ENCODE measurements at places on chromosomes 16 and 17.

- no peak for DNase-seq
Observed at GRCh38 chr17:15350777-15351477, 9.5 kb upstream of the TEKT3 start.

GRCh38 chr17:81217491-81217890 lies 5.3 kb downstream of the CEP131 start:
- no peak for DNase-seq

DNA sequence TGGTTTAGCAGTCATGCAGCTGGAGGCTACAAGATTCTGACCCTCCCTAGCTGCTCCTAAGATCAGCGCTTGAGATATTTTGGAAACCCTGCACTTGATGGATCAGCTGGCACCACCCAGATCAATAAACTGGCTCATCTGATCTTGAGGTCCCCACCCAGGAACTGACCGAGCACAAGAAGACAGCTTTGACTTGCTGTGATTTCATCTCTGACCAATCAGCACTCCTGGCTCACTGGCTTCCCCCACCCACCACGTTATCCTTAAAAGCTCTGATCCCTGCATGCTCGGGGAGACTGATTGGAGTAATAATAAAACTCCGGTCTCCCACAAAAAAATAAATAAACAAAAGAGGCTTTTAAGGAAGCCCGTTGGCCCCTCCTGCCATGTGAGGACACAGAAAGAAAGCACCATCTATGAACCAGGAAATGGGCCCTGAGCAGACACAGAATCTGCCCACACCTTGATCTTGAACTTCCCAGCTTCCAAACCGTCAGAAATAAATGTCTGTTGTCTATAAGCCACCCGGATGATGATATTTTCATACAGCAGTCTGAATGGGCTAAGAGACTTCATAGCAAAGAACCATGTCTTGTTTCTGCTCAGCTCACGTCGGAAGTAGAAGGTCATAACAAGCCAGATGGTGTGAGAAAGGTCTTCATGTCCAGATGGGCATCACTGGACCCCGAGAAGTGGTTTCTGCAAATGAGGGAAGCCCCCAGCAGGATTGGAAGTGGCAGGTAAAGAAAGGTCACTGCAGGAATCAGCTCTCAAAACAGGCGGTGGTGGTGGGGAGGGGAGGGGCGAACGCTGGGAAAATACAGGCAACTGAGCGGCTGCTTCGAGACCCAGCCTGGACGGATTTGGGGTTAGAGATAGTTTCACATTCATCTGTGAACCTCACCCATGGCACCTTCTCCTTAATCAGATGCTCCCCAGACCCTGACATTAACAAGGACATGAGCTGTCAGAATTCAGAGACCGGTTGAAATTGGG lies 19.8 kb upstream of the RPH3AL start:
- DNase-seq: no peak

- no peak for DNase-seq
Observed at GRCh38 chr17:34259146-34259545, 4.1 kb downstream of the CCL2 start.

- DNase-seq: no peak
Observed at GRCh38 chr16:78562111-78562510, 462.7 kb downstream of the WWOX start.

DNA sequence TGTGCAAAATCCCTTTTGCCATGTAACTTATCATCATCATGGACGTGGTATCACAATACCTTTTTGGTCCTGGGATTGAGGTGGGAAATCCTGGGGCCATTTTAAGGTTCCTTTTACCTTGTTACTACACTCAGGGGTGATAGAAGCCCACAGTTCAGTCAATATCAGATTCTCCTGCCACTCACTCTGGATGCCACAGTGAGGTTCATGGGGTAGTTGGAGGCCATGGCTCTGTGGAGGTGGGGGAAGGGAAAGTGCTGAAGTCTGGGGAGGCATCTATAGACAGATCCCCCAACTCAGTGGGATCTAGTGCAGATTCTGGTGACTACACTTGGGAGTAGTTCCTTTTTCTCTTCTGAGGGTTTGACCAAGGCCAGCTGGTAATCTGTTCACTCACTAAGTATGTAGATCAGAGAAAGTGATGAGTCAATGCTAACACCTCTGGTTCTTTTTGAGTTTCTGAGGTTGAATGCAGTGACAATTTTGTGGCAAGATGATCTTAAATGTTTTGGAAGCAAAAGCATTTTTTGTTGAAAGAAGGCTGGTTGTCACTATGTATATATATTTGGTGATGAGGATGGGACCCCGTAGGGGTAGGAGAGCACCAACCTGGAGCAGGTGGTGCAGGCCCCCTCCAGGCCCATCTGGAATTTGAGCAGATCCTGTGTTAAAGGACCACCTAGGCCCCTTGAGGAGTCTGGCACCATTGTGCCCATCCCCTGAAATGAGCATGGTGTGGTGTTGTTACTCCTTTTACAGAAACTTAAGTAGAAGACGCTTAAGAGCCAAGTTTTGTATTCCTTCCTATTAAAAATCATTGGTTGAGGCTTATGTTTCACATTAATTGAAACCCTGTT lies 18.8 kb upstream of the IRF8 start:
- no peak for DNase-seq

DNA sequence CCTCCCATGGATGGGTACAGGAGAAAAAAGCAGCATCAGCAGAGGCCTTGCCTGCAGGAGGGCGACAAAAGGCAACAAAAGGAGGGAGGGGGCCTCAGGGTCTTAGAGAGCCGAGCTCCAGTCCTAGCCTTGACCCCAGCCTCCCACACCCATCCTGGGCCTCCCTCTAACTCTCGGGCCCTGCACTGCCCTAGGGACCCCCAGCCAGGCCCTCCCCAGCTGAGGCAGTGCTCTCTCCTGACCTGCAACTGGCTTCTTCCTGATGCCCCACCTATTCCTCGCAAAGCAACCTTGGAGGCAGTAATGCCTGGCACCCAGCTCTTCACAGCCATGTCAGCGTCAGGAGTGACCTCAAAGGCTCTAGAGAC lies 15.2 kb upstream of the SRRM2 start:
- DNase-seq: no peak

DNA sequence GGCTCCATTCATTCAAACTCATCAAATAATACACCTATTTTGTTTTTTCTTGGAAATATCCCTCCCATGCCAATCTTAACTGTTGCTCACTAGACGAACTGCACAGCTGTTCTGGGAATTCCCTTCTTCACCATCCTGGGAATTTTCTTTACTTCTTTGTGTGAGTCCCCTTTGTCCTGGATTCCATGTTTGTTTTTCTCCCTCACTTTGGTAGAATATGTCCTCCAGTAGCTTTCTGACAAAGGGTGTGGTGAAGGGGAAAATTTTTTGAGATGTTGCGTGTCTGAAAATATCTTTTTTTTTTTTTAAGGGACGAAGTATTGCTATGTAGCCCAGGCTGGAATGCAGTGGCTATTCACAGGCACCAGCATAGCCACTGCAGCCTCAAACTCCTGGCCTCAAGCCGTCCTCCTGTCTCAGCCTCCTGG lies 17.2 kb upstream of the UTP6 start:
- DNase-seq: no peak

GRCh38 chr17:13740686-13741085 lies 139.0 kb upstream of the HS3ST3A1 start:
- no peak for DNase-seq

GRCh38 chr17:37147301-37147812 lies 198.6 kb downstream of the AATF start:
- DNase-seq: no peak

DNA sequence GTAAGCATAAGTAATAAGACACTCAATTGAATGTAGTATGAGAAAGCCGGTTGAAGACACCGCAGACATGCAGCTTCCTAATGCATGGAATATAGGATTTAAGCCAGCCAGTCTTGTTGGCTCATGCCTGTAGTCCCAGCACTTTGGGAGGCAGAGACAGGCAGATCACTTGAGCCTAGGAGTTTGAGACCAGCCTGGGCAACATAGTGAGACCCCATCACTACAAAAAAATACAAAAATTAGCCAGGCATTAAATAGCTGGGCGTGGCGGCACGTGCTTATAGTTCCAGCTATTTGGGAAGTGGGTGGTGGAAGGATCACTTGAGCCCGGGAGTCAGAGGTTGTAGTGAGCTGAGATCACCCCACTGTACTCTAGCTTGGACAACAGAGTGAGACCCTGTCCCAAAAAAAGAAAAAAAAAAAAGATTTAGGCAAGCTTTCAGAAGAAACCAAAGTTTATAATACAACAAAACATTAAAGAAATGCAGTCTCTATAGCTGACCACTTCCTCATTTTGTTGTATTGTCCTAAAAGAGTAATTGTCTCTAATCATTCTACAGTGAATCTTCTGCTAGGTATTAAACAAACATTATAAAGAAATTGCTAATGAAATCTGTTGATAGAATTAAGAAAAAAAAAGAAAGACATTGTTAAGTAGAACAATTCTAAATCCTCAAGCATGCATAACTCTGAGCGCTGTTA lies 68.6 kb upstream of the KIFC3 start:
- DNase-seq: no peak

DNA sequence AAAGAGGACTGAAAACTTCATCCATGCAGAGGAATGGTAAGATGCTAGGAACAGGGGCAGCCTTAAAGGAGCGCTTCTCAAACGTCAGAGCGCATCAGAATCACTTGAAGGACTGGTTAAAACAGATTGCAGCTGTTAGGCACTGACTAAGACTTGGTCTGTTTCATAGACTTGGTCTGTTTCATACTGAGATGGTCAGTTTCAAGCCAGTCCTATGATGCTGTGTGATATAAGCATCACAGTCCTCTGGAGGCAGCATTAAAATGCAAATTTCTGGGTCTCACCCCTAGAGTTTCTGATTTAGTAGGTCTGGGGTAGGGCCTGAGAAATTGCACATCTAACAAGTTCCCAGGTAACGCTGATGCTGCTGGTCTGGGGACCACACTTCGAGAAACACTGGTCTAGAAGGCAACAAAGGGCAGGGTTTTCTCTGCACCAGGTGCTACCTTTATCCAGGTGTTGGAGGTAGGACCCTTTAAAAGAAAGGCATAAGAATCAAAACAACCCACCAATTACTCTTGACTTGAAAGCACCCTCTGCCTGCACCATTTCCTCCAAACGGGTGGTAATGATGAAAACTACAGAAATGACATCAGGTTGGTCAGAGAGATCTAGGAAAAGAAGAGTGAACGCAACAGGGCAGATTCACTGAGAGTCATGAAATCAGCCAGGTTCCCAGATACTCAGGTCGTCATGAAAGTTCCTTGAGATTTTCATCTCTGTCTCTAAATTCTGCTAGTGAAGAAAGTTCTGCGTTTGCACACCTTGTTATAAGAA lies 95.0 kb upstream of the RCVRN start:
- no peak for DNase-seq

- no peak for DNase-seq
Observed at GRCh38 chr17:35160354-35161201, 13.0 kb downstream of the UNC45B start.

- DNase-seq: no peak
Observed at GRCh38 chr16:4391631-4392381, 20.2 kb downstream of the VASN start.

GRCh38 chr17:8041249-8041928 lies 2.5 kb downstream of the ALOX15B start:
- DNase-seq: peak; percentile 61

- no peak for DNase-seq
Observed at GRCh38 chr16:27729516-27730304, 179.8 kb downstream of the KATNIP start.
